Lung (tissue), 17 donors: ENCODE measurements at places on chromosomes 12 and 14. TPM values are rescaled to one million over a fixed set of nuclear protein-coding genes. Genes with fewer than 3 reads are reported as not detected.

Gene FIGNL2
- 0.33 TPM for polyA plus RNA-seq

DNA sequence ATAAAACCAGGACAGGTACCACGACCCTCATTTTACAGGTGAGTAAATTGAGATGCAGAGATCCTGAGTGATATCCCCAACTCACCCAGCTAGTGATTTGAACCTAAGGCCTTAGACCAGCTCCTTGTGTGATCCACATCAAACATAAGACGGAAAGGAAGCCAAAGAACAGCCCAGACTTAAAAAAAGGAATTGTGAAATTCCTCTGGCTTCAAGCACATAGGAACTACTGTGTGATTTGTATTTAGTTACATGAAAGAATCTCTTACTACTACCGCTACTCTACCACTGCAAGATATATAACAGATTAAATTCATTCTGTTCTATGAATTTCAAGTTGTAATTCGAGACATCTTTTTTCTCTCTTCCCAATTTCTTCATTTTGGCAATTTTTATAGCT, 10.5 kb downstream of the E2F7 start:
- no peak for DNase-seq

Gene RAD9B
- polyA plus RNA-seq: 0.12 TPM

Gene FGF6
- polyA plus RNA-seq: not detected

Gene LRFN5
- 0.40 TPM for polyA plus RNA-seq

DNA sequence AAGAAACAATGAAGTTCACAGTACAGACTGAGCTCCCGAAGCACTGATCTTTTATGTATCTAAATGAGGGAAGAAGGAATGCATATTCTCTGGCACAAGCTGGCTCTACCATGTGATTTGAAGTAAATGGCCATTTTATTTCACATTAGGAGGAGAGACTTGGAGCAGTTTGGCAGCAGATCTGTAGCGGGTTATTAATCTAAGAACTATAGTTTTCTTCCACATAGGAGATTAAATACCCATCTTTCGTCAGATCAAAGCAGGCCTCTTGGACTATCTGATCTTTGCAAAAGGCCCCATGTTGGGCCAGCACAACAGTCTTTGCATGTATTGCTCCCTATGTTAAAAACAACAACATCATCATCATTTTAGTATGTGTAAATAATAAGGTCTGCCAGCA, 477.8 kb downstream of the ZFP36L1 start:
- DNase-seq: peak; percentile 84

- DNase-seq: peak; percentile 90
Measured at GRCh38 chr12:46473634-46474329, 101.2 kb upstream of the SLC38A2 start.

DNA sequence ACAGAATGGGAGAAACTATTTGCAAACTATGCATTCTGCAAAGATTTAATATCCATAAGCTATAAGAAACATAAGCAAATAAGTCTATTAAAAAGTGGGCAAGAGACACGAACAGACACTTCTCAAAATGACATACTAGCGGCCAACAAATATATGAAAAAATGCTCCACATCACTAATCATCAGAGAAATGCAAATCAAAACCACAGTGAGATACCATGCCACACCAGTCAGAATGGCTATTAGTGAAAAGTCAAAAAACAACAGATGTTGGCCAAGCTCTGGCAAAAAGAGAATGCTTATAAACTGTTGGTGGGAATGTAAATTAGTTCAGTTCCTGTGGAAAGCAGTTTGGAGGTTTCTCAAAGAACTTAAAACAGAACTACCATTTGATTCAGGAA, 121.3 kb downstream of the KCNMB4 start:
- DNase-seq: peak; percentile 19

Gene MYH6
- 0.25 TPM for polyA plus RNA-seq

DNA sequence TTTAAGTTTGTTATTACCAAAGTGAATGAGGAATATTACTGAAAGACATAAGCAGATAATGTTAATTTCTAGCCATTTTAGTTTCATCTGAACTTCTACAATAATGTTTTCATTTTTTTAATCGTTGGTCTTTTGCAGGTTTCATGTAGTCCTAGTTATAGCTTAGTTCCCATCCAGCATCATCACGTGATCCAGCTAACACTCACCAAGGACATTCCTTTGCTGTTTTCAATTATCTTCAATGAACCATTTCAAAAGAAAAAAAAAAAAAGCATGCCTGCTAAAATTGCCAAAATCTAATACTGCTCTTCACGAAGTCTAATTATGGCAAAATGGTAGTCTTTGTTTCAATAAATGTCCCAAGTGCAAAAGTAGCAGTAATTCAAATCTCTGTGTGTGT, 187.7 kb upstream of the ATXN7L3B start:
- no peak for DNase-seq

DNA sequence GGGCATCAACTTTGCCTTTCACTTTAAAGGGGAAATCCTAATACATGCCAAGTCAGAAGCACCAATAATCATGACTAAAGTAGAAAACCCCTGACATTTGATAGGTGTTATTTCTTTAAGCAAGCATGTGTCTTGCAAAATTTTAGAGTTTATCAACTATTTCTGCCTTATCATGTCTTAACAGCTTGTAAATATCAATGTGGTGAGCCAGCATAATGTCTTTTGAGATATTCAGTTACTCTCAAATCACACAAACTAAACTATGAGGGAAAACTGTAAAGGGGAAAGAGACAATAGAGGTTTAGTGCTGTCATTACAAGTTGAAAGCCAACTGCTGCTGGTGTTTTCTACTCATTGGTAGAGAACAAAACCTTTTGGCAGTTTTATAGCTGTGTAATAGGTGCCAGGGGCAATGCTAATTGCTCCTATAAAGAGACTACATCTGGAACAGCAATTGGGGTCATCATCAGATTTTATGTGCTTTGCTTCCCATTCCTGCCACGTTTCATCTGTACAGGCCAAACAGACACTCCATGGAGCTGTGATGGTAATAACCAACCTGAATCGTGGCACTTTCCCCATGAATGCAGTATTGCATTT, 1027.4 kb downstream of the FSCB start:
- no peak for DNase-seq

Gene MIPOL1
- polyA plus RNA-seq: 2.3 TPM

GRCh38 chr14:76293923-76294322, 82.0 kb upstream of the ESRRB start:
- DNase-seq: peak; percentile 36

DNA sequence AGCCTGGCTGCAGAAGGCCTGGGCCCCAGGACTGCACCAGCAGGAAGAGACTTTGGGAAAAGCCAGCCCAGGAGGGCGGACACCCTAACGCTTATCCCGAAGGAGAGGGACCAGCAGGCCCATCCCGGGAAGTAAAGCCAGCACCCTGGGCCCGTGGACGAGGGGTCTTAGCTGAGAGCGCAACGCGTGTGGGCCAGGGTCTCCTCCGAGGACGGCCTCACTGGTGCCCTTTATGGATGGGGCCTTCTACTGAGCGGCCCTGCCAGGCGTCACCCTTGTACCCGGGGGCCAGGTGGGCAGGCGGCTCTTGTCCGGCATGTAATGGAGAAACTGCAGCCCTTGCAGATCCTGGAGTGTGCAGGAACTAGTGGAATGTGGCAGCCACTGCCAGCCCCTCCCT, 14.1 kb downstream of the TEDC1 start:
- DNase-seq: no peak

Gene CNOT2
- 21.9 TPM for polyA plus RNA-seq

DNA sequence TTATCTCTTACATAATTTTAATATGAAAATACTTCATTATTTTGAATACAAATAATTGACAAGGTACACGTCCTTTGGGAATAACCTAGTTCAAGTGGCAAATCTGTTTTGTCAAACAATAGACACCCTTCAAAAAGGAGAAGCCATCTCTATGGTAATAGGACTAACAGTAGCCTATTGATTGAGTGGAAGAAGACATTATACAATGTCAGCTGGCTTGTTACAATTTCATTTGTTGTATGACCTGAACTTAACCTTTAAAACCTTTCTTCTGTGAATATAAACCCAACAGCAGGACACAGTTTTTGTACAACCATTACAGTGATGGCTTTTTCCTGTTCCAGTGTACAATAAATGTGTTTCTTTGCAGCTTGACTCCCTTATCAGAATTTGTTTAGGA, 8.1 kb downstream of the TMEM260 start:
- DNase-seq: no peak

- no peak for DNase-seq
Measured at GRCh38 chr12:120497524-120498150, 1.7 kb downstream of the DYNLL1 start.

DNA sequence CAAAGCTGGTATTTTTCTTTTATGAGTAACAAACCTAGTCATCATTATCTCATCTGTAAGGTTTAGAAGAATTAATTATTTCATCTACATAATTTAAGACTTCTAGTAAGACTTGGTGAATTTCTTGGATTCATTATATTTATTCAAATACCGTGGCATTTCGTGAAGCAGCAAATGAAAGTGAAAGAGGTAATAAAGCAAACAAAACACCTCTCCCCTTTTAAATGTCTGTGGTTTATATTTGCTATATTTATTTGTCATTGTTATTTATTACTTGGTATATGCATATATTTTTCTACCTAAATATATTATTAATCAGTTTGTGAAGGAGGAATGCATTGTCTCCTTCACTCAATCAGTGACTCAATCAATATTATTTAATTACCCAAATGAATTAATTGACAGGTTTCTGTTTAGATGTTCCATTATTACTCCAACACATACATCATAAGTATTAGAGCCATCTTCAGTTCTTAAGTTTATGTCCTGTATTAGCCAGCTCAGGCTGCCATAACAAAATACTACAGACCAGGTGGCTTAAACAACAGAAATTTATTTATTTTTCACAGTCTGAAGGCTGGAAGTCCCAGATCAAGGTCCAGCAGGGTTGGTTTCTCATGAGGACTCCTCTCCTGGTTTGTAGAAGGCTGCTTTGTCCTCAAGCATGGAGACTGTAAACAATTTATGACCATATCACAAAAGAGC, 6.6 kb downstream of the CFAP54 start:
- DNase-seq: no peak

Gene OR6C6
- not detected for polyA plus RNA-seq

GRCh38 chr12:69936214-69936731, 111.2 kb downstream of the MYRFL start:
- DNase-seq: peak; percentile 89

DNA sequence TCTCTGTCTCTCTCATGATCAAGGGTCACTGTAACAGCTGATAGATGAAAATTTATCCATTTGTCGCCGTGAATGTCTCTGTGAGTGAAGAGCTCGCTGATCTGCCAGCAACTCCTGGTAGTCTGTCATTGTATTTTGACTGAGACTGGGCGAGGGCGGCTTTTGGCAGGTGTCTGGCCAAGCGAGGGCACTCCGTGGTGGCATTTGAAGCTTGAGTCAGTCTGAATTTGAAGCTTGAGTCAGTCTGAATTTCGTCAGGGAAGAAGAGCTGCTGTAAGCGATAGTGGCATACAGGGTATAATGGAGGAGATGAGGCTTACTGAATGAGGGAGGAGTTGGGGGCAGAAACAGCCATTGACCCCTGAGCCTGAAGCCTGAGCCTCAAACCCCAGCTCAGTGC, 56.8 kb upstream of the FAM181A start:
- DNase-seq: no peak

Gene SLC17A8
- 0.02 TPM for polyA plus RNA-seq

- DNase-seq: no peak
Measured at GRCh38 chr14:94112513-94113063, 2.1 kb downstream of the IFI27 start.

DNA sequence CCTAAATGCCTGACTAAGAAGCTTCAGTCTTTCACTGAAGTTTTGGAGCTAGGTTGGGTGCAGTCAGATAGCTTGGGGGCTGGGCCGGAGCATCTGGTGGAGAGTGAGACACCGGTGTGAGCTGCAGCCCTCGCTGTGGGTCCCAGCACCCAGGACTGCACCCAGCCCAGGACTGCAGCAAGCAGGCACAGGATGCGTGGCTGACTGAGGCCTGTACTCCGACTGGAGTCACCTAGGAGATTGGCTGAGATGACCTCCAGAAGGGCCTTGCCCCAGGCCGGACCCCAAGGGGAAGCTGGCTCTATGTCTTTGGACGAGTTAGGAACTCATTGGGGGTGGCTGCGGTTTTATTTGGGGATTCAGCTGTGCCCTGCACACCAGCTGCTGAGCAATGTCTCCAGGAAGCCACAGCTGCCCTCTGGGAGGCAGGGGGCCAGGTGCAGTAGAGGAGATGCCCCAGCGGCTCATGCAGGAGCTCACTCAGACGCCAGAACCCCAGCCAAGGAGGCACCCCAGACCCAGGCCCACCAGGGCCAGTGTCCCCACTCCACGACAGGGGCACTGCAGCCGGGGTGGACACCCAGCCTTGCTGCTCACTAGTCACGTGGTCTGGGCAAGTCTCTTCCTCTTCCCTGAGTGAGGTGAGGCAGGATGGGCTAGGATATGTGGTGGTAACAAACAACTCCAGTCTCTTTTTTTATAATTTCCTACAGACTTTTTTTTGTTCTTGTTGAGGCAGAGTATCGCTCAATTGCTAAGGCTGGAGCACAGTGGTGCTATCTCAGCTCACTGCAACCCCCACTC, 31.8 kb upstream of the RCOR1 start:
- no peak for DNase-seq

DNA sequence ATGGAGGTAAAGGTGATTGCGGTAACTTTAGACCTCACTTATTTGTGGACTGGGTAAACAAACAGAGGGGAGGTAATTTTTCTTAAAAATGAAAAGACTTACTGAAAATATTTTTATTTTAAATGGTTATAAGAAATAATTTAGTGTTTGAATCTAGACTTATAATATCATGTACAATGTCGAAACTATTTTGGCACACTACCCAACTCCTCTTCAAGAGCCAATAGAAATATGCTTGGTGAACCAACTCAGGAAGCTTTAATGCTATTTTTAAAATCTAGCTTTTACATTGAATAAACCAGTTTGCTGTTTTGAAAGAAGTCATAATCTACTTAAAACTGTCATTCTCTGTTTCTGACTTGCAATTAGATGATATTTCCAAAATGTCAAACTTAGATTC, 175.8 kb upstream of the NPAS3 start:
- DNase-seq: peak; percentile 72

Gene BDKRB1
- 5.4 TPM for polyA plus RNA-seq

Gene GDF11
- 3.5 TPM for polyA plus RNA-seq

DNA sequence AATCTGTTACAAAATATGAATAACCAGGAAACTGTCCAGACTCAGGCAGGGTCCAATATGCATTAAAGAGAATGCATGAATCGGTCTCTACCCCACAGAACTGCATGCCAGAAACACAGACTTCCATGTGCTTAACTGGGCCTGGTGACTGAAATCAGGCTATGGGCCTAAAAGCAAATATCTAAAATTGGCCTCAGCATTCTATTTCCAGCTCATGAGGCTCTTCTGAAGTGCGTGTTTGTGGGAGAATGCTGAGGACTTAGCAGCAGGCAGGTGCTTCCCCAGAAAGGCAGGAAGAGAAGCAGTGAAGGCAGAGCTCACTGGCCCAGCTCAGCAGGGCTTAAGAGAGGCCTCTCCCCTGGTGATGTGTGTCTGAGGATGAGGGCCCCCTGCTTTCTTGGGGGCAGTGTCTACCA, 48.5 kb downstream of the ADGRD1 start:
- peak; percentile 57 for DNase-seq

- no peak for DNase-seq
Measured at GRCh38 chr14:104732931-104733681, 9.1 kb downstream of the ADSS1 start.
